ENCODE measurements at places on chromosomes 1 and 21. TPM values are rescaled to one million over a fixed set of nuclear protein-coding genes. Genes with fewer than 3 reads are reported as not detected.

GRCh38 chr1:244654108-244655038 is 1.4 kb downstream of the DESI2 start:
- peak; percentile 41 for DNase-seq

DNA sequence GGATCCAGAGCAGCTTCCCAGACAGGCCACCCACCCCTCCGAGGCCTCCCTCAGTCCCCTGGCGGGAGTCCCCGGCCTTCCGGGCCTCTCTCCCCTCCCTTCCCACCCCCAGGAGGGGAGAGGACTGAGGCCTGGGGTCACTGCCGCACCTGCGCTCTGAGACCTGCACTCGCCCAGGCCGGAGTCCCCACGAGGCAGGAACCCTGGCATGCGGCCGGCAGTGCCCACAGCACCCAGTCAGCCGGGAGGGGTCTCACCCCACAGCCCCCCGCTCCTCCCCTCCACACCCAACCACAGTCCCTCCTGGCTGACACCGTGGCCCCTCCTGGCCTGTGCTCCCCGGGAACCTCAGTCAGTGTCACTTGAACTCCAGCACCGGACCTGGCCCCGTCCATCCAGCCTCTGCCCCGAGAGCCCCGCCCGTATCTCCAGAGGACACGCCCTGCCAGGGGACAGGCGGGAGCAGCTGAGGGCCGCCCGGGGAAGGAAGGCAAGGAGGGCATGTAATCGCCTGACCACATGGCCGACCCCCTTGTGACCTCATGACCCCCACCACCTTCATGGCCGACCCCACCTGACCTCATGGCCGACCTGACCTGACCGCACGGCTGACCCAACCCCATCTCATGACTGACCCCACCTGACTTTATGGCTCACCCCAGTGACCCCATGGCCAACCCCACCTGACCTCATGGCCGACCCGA is 28.7 kb upstream of the TTLL10 start:
- no peak for DNase-seq

The CERS2 gene
- 38.3 TPM for total RNA-seq

GRCh38 chr1:118826669-118827068 is 161.5 kb downstream of the TBX15 start:
- DNase-seq, result no peak

The CYP4B1 gene
- not detected for total RNA-seq

DNA sequence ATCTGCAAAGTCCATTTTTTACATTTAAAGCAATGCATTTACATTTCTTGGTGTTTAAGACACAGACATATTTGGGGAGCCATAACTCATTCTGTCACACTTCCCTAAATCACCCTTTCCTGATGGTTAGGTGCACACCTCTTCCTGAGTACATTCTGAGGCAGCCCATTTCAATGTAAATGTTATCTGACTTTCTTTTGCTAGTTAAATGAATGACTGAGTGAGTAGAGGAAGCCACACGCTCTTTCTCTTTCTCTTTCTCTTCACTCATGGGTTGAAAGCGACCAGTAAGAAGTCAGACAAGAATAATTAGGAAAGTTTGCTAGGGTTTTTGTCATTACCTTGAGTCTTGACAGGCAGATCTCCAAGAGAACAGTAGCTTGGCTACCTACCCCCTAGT is 143.1 kb downstream of the S1PR1 start:
- DNase-seq, result no peak

DNA sequence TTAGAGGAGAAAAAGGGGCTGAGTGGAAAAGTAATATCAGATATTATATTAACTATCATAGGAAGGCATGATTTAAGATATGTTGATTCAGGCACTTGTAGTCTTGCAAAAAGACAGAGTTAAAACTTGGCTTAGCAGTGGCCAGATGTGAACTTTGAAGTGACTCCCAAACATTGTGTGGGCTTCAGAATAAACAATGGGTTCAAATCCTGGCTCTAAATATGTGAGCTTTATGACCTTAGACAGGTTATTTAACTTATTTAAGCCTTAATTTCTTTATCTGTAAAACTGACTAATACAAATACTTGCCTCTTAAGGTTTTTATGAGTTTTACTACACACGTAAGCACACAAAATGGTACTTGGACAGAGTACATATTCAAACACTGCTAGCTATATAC is 85.9 kb downstream of the TNFSF18 start:
- DNase-seq, result no peak

The NEK7 gene
- 15.6 TPM for total RNA-seq

DNA sequence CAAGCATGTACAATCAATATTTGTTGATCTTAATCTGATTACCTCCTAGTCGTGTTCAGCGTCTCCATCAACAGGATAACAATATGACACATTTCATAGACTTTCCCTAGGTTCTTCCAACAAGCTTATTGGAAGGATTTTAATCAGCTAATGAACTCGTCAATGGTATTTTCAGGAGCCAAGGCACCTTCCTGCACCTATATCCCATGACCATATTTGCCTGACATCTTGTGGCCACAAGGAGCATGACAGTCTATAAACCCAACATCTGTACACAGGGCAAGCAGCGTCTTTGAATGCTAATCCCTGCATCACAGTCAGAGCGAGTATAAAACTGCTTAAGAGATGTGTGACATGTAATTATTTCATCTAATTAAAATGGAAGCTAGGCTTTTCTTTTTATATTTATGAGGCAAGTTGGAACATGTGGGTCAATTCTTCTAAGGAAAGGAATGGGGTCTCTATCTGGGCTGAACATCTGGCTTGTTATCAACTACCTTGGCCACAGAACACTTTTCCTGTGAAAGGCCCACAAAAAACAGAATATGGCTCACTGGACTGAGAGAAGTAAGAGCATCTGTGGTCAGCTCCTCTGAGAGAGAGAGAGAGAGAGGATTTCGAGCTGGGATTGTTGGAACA is 388.8 kb downstream of the NTNG1 start:
- peak; percentile 57 for DNase-seq

The ATP13A2 gene
- total RNA-seq, result 38.9 TPM

The DTL gene
- 29.9 TPM for total RNA-seq

GRCh38 chr1:77400781-77401180 is 119.0 kb downstream of the AK5 start:
- DNase-seq, result no peak

DNA sequence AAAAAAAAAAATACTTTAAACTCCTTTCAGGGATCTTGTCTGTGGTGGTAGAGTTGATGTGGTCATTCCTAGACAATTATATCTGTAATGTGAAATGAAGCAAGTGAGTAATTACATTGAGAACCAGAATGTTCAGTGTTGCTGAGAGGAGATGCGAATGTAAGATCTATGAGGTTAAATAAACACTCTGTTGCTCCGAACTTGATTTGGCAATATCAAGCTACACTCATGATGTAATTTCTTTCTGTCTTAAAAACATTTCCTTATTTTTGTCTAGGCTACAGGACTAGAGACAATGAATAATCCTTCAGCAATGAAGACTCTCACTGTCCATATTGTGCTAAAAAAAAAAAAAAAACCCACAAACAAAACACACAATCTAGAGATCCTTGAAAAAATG is 63.1 kb upstream of the IGSF5 start:
- DNase-seq, result no peak

- DNase-seq, result no peak
Measured at GRCh38 chr1:165988275-165988674, 160.9 kb downstream of the UCK2 start.

GRCh38 chr1:167643441-167643840 is 13.4 kb downstream of the RCSD1 start:
- DNase-seq, result no peak

DNA sequence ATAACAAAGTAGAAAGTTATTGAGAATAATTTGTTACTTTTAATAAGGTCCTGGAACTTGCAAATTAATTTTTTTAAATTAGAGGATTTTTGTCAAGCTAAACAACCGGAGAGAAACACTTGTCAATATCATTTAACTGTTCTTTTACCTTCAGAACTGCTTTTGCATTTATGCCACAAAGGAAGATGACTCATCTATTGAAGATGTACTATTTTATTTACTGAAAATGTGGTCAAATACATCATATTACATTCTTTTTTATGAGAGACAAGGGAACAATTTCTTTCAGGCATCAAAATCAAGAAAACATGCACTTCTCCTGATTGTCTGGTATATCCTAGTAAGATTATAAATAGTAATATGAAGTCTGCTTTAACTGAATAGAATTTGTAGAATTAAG is 558.2 kb upstream of the PRMT6 start:
- no peak for DNase-seq

The TENT5C gene
- 0.25 TPM for total RNA-seq
